ENCODE measurements at places on chromosomes 4 and X. TPM values are rescaled to one million over a fixed set of nuclear protein-coding genes. Genes with fewer than 3 reads are reported as not detected.

The FTHL17 gene
- total RNA-seq = not detected

The PASD1 gene
- not detected for total RNA-seq

The IDH3G gene
- total RNA-seq = 50.8 TPM

The STK32B gene
- 15.4 TPM for total RNA-seq

The ADGRG4 gene
- 0.10 TPM for total RNA-seq

The DAPP1 gene
- total RNA-seq = not detected

The GLRB gene
- total RNA-seq = 0.94 TPM

The STS gene
- 9.4 TPM for total RNA-seq

All from mammary microvascular endothelial cell (primary cell).